ENCODE measurements at places on chromosomes 5 and 9.

DNA sequence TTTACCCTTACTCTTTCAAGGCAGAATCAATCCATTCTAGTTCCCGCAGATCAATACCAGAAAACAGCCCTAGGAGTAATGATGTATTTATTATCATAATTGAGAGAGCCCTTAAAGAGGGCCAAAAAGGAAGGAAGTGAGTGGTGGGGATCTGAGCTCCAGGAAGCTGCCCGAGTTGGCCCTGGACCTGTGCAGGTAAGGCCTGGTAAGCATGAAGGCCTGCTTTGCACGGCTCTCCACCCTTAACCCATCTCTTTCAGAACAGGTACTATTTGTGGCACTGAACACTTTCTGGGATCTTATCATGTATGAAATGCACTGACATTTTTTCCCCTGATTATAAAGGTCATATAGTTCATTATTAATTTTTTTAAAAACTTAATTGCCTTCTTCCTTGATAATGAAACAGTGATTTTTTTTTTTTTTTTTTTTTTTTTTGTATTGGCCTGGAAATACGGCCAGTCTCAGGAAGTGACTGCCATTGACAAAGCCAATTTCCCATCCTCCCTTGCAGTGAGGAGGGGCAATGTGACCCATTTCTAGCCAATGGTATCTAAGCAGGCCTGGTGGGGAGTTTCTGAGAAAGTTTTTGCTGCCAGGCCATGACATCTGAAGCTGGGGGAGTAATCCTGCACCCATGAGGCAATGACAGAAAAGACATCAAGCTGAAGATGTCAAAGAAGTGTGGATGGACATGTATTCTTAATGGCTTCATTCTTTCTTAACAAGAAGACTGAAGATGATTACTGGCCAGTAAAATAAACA, 6.3 kb upstream of the MVB12B start:
- no peak overlapping the region for H3K4me3 ChIP-seq
- no peak overlapping the region for H3K27ac ChIP-seq
- no peaks in the 10 kb centered on the region for H3K27me3 ChIP-seq
- H3K4me1 ChIP-seq = no peaks in the 10 kb centered on the region
- no peaks in the 10 kb centered on the region for H3K36me3 ChIP-seq

- no peak overlapping the region for H3K27ac ChIP-seq
- no peaks in the 10 kb centered on the region for H3K4me1 ChIP-seq
- no peaks in the 10 kb centered on the region for H3K36me3 ChIP-seq
- no peak for DNase-seq
These were observed 16.9 kb upstream of the NIPAL4 start for GRCh38 chr5:157443041-157443549.

DNA sequence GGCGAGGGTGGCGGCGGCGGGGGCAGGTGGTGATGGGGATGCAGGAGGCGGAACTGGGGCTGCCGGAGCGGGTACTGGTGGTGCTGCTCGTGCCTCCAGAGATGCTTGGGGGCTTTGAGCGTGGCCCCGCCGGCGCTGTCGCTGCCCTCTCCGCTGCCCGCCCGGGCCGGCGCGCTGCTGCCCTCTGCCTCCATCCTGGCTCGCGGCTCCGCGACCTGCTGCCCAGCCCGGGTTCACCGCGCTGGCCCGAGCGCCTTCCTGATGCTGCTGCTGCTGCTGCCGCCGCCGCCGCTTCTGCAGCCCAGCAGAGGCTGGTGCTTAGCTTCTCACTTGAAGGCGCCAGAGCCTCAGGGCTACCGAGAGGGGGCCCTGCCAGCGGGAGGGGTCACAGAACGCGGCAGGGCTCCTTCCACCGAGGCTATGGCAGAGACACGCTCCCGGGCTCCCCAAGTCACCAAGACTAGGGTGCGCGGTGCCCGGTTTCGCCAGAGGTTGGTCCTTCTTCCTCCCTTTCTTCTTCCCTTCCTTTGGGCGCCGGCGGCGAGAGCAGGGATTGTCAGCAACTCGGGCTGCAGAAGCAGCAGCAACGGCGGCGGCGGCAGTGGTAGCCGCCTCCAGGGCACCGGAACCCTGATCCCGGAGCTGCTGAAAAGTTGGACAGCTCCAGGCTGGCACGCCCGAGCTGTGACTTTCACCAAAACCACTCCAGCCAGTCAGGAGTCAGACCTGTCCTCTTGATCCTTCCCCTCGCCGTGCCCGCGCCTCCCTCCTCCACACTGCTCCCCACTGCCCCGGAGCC, at the start of gene PDE4D:
TSS of gene PDE4D (minus strand) at position 298 of the 799 bp plus-strand sequence.
- no peaks in the 10 kb centered on the region for H3K27me3 ChIP-seq
- H3K36me3 ChIP-seq = no peaks in the 10 kb centered on the region
- DNase-seq = peak; percentile 8
- H3K4me1 ChIP-seq = no peaks in the 10 kb centered on the region
- H3K27ac ChIP-seq = no peak within 1 kb of the TSS
- H3K4me3 ChIP-seq = peak within 1 kb of the TSS; percentile 71

- no peak for DNase-seq
- no peaks in the 10 kb centered on the region for H3K36me3 ChIP-seq
- no peaks in the 10 kb centered on the region for H3K4me1 ChIP-seq
- no peaks in the 10 kb centered on the region for H3K27me3 ChIP-seq
These were observed 188.5 kb upstream of the CCNG1 start for GRCh38 chr5:163248871-163249270.

GRCh38 chr9:75891277-75891741, 836 bp downstream of the PCSK5 start:
- H3K27ac ChIP-seq = peak overlapping the region; percentile 93
- H3K4me3 ChIP-seq = peak overlapping the region; percentile 92
- DNase-seq = no peak
- no peaks in the 10 kb centered on the region for H3K27me3 ChIP-seq

DNA sequence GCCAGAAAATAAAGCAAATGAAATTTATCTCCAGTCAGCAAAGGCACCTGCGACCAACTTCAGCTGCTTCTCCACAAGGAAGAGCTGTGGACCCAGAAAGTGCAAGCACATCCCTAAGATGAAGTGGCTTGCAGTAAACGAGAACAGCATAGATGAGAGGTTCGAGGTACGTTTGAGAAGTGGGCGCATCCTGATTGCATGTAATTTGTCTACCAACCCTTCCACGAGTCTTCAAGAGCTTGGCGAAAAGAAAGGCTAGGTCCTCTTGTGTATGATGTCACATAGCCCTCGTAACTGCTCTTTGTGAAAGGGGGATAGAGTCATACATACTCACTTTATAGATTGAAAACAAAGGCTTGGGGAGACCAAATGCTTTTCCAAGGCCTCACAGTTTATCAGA, 6.0 kb upstream of the LCP2 start:
- H3K36me3 ChIP-seq = no peaks in the 10 kb centered on the region
- H3K4me3 ChIP-seq = no peak overlapping the region
- no peak for DNase-seq
- no peak overlapping the region for H3K27ac ChIP-seq

GRCh38 chr9:35689542-35690293, at the start of gene TPM2:
Gene TPM2 (minus strand): TSS chr9:35689925. CDS start chr9:35689817, 108 bp downstream.
- H3K27me3 ChIP-seq = no peaks in the 10 kb centered on the region
- H3K36me3 ChIP-seq = peaks cover 40% of the 10 kb centered on the region
- peak; percentile 62 for DNase-seq

DNA sequence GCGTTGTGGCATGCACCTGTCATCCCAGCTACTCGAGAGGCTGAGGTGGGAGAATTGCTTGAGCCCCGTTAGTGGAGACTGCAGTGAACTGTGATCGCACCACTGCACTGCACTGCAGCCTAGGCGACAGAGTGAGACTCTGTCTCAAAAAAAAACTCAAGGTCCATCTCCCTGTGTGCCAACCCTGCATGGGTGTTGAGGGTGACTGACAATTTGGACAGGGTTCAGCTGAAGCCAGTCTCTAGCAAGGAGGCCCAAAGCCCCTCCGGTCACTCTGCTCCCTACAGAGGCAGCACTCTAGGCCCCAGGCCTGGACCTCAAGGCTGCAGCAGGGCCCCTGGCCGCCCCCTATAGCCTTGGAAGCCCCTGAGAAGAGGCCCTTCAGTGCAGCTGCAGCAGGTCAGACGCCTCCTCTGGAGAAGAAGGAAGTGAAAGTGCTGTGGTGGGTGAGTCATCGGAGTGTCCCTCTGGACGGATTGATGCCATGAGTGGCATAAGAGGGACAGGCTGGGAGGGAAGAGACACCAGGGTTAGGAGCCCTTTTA, 39.2 kb upstream of the NEK6 start:
- H3K27ac ChIP-seq = no peak overlapping the region
- H3K27me3 ChIP-seq = no peaks in the 10 kb centered on the region
- H3K36me3 ChIP-seq = no peaks in the 10 kb centered on the region

DNA sequence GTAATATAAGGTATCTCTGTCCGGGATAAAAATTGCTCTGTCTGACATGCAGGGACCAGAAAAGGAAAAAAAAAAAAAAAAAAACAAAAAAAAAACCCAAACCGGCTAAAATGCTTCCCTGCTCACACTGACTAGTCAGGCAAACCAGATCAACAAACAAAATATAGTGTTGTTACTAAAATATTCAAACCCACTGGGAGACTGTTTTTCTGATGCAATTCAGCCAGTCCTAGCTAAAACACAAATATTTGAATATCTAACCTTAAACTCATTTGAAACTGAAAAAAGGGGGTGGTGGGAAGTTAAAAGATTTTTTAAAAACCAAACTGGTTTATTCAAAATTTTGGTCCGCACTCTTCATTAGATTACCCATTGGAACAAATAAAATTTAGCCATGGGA, 61.0 kb downstream of the APBA1 start:
- no peaks in the 10 kb centered on the region for H3K27me3 ChIP-seq
- H3K27ac ChIP-seq = no peak overlapping the region
- no peaks in the 10 kb centered on the region for H3K36me3 ChIP-seq
- no peak overlapping the region for H3K4me3 ChIP-seq
- H3K4me1 ChIP-seq = no peaks in the 10 kb centered on the region

DNA sequence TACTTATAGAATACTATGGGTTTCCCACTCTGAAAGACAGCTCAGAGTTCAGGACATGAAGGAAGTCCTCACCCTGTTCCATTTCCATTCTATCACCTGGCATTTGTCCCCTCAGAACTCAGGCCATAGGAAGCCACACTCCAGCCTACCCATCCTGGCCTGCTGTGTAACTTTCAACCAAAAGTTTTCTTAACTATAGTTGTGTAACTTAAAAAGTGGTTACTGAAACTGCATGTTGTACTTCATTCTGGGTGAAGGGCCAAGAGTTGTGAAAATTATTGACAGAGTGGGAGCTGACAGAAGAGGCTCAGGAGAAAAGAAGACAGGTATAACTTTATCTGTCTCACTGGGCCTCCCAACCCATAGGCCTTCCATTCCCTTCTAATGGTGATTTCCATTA, 212.5 kb downstream of the RAB3C start:
- no peak for DNase-seq
- H3K27me3 ChIP-seq = no peaks in the 10 kb centered on the region
- H3K4me1 ChIP-seq = no peaks in the 10 kb centered on the region
- no peaks in the 10 kb centered on the region for H3K36me3 ChIP-seq
- no peak overlapping the region for H3K4me3 ChIP-seq

GRCh38 chr9:5575000-5575399, 53.9 kb upstream of the RIC1 start:
- no peak overlapping the region for H3K27ac ChIP-seq
- DNase-seq = no peak
- no peaks in the 10 kb centered on the region for H3K27me3 ChIP-seq
- H3K4me3 ChIP-seq = no peak overlapping the region
- peaks cover 8% of the 10 kb centered on the region for H3K4me1 ChIP-seq

GRCh38 chr9:14372437-14373335, 58.7 kb upstream of the NFIB start:
- H3K27me3 ChIP-seq = no peaks in the 10 kb centered on the region
- no peak overlapping the region for H3K27ac ChIP-seq
- no peaks in the 10 kb centered on the region for H3K36me3 ChIP-seq
- H3K4me3 ChIP-seq = no peak overlapping the region
- peak; percentile 30 for DNase-seq

DNA sequence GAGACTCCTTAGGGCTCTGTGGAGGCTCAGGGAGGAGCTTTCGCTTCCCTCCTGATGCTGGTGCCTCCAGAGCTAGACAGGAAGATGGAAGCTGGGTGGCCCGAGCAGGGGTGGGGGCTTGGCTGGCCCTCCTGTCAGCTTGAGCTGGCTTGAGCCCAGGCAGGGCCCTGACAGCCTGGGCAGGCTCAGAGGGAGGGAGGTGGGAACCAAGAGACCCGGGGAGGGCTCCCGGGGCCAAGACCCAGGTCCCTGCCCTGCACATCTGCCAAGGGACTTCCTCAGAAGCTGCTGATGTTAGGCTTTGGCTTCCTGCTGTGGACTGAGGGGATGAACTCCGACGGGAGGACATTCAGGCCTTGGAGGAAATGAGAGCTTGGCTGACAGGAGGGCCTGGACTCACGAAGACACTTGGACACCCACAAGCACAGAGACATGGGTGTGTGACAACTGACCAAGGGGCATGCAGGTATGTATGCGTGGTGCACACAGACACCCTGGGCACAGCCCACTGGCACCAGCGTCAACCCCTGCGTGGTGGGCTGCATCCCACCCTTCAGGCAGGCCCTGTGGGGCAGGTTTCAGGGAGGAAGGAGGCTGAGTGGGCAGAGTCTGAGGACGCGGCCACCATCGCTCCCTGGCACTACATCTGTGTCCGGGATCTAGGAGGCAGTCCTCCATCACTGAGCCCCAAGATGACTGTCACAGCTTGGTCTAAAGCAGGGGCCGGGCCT, 1.7 kb upstream of the LTC4S start:
- H3K4me1 ChIP-seq = peaks cover 40% of the 10 kb centered on the region
- no peak for DNase-seq
- no peak overlapping the region for H3K4me3 ChIP-seq
- no peaks in the 10 kb centered on the region for H3K27me3 ChIP-seq
- no peaks in the 10 kb centered on the region for H3K36me3 ChIP-seq
- peak overlapping the region; percentile 70 for H3K27ac ChIP-seq

DNA sequence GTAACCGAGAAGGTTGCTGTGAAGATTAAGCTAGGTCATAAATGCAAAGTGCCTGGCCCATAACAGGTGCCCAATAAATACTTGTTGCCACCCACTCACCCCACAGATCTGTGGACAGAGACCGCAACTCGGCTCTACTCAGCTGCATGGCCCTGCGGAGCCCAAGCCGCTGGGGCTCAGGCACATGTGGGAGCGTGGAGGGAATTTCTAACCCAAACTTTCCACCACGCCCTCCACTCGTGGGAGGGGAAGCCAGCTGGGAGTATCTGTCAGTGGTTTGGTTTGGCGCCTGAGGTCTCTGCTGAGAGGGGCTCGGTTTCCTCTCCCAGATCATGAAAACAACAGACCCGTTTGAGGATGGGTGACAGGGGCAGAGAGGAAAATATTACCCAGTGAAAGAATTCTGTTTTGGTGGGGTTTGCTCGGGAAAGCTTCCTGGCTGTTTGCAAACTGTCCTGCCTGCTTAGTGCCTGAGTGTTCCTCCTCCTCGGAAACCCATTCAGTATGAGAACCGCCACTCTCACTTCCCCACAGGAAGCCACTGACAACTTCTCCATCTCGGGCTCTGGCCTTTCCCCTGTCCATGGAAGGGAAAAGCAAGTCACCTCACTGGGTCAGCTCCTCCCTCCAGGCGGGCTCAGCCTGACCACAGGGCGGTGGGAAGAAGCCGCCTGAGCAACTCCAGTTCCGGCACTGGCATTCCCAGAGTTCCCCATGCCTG, 60.1 kb downstream of the RGS3 start:
- no peak for DNase-seq
- no peaks in the 10 kb centered on the region for H3K27me3 ChIP-seq
- peak overlapping the region; percentile 90 for H3K27ac ChIP-seq
- H3K4me1 ChIP-seq = peaks cover 98% of the 10 kb centered on the region
- peak overlapping the region; percentile 50 for H3K4me3 ChIP-seq
